D341Med (cell line): ENCODE measurements at places on chromosomes 3 and 15.
A peak's percentile ranks its signal among the peaks of the same experiment; 100 is the strongest.

- peak; percentile 69 for DNase-seq
Measured at GRCh38 chr15:98292442-98293240, 332.1 kb downstream of the ARRDC4 start.

DNA sequence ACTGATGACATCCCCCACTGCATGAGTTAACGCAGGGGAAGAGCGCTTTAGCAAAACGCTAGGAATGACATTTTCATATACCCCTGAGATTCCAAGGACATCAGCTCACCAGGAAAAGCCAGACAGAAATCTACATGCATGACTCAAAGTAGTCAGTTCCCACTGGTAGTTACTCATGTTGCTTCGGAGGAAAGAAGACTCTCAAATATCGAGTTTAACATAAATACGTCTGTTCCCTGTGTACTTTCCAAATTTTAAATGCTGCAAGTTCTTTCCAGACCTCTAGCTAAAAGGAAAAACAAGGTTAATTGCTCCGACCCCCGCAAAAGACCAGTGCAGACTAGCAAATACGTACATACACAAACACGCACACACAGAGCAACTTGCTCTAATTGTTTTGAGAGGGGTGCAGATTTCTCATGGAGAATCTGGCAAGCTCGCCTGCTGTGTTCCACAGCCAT, 115.4 kb upstream of the PRICKLE2 start:
- DNase-seq, result no peak

GRCh38 chr3:172856795-172857742, 106.5 kb downstream of the ECT2 start:
- DNase-seq, result no peak

DNA sequence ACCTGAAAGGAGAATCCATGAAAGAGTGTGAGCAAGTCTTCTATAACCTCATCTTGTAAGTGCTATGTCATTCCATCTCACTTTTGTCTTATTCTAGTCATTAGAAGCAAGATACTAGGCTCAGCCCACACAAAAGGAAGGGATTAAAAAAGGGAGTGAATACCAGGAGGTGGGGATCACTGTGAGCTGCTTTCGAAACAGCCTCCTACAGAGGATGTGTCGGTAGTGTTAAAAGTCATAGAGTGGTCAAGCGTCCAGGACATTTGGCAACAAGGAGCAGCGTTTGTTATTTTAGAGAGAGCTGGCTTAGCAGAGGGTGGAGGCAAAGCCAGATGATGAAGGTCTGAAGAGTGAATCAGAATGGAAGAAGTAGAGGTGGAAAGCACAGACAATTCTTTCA, 11.7 kb upstream of the ZNF148 start:
- DNase-seq, result no peak

DNA sequence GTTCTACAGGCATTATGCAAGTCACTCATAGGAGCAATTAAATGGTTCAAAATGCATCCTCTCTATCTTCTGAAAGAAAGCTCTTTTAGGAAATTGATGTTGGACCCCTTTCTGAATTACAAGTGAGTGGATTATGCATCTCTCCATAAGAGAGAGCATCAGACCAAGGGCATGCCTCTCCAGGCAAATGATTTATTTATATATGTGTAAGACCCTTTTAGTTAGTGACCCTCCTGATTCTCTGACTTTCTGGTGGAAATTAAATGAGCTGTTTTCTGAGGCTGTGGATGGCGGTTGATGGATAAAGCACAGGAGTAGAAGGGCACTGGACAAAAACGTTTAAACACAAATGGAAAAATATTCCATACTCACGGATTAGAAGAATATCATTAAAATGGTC, 62.6 kb downstream of the CADPS start:
- no peak for DNase-seq

DNA sequence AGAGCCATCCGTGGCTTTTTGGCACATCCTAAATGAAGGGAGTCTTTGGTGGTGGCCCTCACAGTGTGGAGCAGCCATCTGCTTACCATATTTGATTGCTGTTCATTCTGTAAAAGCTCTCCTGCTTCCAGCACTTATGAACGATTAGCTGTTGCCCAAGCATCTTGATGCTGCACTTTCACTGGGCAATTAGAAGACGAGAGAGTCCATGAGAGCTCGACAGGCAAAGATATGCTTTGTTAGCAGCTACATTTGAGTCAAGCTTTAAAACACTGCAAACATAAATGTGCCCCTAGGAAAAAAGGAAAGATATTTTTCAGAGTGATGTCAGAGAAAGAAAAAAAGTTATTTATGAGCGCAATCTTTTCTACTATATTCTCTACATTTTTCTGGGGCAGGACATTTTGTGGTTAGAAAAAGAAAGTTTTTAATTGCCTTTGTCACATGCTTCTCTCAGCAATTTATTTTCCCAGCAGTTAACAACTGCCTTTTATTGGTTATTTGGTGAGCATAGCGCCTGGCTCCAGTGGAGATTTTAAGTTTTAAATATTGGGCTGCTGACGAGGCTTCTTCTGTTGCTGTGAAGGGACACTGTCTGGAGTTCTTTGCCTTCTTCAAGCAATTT, 468.4 kb downstream of the C3orf38 start:
- no peak for DNase-seq

DNA sequence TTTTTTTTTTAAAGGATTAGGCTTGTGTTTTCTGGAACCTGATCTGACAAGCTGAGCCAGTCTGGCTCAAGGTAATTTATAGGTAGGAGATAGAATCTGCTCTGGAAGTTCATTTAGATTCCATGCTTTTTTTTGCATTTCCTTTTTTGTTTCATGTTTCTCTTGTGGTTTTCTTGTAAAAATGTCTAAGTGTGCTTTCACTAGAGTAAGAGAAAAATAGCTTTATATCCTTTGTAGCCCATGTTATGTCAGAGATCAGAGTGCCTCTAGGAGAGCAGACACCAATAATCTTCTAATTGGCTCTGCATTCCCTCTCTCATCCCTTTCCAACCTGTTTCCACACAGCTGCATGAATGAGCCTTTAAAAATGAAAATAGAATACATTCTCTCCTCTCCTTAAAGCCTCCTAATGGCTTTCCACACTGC, 389.8 kb upstream of the KCNMB2 start:
- no peak for DNase-seq

- DNase-seq, result peak; percentile 9
Measured at GRCh38 chr15:74138642-74139041, 8.3 kb downstream of the ISLR2 start.

GRCh38 chr3:161066930-161067329, 38.2 kb downstream of the B3GALNT1 start:
- no peak for DNase-seq

DNA sequence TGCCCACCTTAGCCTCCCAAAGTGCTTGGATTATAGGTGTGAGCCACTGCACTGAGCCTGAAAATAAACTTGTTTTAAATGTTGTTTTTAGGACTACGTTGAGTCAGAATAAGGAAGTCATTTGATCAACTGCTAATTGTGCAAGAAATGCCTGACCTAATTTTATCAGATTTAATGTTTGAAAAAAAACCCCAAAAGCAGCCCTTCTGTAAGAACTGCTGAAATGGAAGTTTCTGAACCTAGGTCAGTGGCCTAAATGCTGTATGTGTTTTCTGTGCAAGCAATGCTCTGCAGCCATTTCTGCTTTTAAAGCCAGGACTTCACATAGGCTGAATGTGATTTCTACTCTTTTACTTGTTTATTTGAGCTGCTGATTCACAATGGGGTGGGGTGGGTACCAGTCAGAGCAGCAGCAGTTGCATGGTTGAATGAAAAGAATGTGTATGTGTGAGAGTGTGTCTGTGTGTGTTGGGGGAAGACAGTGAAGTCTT, 6.6 kb downstream of the GPX1 start:
- no peak for DNase-seq

DNA sequence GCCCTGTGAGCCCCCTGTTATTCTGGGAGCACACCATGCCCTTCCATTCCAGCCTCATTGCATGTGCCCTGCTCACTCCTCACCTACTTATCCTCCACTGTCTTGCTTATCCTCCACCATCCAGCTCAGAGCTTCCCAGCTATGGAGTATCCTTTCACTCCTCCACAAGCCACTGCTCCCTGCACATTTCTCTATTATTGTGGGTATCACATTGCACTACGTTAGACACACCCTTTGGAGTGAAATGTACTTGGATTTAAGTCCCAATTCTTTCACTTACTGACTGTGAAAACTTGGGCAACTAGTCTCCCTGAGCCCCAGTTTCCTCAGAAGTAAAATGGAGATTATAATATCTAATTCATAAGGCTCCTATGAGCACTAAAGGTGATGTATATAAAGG, 4.3 kb downstream of the MASP1 start:
- DNase-seq, result no peak

DNA sequence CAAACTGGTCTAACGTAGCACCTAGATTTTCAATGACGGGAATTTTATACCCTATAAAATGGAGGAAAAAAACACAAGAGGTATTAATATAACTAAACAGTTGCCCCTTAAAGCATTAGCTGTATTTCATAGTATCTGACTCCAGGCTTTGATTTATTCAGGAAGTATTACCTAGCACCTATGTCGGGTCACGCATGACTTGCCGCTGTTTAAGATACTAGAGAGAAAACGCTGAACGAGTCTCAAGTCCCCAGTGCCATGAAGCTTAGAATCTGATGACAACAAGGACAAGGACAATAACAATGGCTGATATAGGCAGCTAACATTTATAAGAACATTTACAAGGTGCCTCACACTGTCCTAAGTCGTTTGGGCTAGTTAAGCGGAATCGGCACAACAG, 1.9 kb downstream of the SNRPA1 start:
- no peak for DNase-seq

GRCh38 chr15:60922736-60923135, 306.4 kb downstream of the RORA start:
- DNase-seq, result no peak

GRCh38 chr3:64213962-64214379, 11.3 kb downstream of the PRICKLE2 start:
- no peak for DNase-seq

DNA sequence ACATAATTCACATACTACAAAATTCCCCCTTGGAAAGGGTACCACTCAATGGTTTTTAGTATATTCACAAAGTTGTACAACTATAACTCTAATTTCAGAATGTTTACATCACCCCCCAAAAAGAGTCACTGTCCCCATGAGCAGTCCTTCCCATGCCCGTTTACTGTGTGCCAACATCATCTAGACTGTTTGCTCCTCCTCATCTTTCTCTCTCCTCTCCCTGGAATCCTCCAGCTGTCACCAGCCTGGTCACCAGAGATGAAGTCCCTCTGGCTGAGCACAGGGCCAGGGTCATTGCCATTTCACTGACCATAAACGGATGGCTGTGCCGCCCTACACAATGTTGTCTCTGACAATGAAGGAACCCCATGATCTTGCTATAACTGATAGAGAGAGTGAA, 45.2 kb downstream of the C2CD4B start:
- no peak for DNase-seq

GRCh38 chr3:108472001-108472591, 38.3 kb downstream of the MYH15 start:
- no peak for DNase-seq

- no peak for DNase-seq
Measured at GRCh38 chr15:89693696-89694095, 3.1 kb downstream of the WDR93 start.

- no peak for DNase-seq
Measured at GRCh38 chr3:10205451-10206165, 40.9 kb downstream of the IRAK2 start.
